HCT116 (cell line): ENCODE measurements at places on chromosomes 7 and 10.

- no peak for DNase-seq
Observed at GRCh38 chr10:28008054-28008453, 9.2 kb upstream of the ODAD2 start.

- DNase-seq, result no peak
Observed at GRCh38 chr7:44891791-44892190, 6.5 kb upstream of the PURB start.

GRCh38 chr10:34801097-34801733, 13.9 kb downstream of the PARD3 start:
- DNase-seq, result no peak

DNA sequence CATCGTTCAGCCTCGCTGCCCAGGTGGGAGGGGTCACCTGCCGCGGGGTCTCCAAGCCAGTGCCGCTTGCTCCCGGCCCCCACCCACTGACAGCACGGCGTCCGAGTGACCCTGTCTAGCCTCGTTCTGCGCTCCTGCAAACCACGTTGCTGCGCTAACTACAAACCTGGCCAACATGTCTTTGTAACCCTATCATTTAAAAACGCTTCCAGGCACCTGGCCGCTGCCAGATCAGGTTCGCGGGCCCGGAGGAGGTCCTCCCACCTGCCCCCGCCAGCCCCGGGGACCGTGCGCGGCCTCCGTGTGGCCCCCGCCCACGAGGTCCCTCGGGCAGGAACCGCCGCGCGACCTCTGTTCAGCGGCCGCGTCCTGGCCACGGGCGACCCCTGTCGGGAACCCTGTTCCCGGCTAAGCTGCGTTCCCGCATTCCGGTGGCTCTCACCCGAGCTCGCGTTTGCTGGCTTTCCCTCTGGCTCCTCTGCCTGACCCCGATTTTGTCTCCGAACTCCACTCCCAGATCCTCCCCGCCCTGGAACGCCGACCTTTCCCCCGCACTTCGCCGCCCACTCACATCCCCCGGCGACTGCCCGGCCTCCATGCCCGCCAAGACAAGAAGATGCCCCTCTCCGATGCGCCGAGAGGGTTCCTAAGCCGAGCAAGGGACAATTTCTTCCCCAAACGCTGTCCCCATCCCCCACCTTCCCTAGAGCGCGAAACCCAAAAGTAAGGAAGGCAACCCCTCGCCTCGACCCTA, 2.4 kb downstream of the SFMBT2 start:
- no peak for DNase-seq

GRCh38 chr7:29043576-29043975, 85.4 kb upstream of the TRIL start:
- DNase-seq, result no peak

DNA sequence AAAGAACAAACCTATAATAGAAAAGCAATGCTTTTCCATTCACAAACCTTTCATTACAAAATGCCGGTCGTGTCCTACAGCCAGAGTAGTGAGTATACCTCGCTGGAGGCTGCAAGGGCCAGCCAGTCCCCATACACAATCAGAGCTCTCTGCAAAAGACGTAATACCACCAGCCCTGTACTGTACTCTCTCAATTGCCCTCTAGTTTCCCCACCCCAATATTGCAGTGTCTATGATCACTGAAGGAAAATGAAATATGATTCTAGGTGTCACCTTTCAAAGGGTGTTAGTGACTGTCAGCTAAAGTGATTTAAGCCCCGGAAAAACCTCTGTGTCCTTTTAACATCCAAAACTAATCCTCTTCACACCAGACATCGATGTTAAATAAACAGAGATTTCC, 24.8 kb downstream of the PLXNA4 start:
- no peak for DNase-seq

- no peak for DNase-seq
Observed at GRCh38 chr10:49617121-49618020, 3.5 kb downstream of the CHAT start.

DNA sequence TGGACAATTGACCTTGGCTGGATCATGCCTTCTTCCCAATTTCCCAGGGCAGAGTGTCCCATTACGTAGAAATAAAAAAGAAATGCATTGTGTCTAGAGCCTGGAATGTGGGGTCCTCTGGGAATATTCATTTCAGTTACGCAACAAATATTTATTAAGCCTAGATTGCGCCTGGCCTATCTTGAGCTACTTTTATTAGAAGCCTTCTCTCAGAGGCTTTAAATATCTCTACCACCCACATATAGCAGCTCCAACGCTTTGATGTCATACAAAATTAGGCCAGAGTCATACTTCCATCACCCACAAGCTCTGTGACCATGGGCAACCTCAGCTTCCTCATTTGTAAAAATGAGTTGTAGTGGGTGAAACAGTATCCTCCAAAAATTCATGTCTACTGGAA, 24.9 kb upstream of the CARD11 start:
- no peak for DNase-seq

DNA sequence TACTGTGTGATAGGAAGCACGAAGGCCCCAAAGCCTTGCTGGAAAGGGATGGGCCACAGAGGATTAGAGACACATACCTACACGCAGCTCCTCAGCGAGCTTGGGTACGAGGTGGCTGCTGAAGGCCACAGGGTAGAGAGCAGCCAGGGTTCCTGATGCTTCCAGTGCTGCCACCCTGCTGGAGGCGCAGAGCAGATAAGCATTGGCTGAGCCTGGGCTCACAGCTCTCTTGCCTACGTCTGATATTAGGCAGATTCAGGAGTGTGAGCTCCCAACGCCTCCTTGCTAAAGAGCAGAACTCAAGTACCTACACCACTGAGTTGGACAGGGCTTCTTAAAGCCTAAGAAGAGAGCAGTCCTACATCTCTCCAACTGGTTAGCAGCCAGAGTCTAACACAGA, 20.0 kb downstream of the ZDHHC16 start:
- DNase-seq, result no peak

- DNase-seq, result no peak
Observed at GRCh38 chr7:34330308-34330707, 327.7 kb upstream of the NPSR1 start.

GRCh38 chr10:71973777-71974488, 9.7 kb downstream of the CHST3 start:
- DNase-seq, result no peak

GRCh38 chr10:13337128-13337826, 10.8 kb downstream of the SEPHS1 start:
- DNase-seq, result no peak

- no peak for DNase-seq
Observed at GRCh38 chr10:22391600-22391999, 46.3 kb downstream of the SPAG6 start.

- DNase-seq, result no peak
Observed at GRCh38 chr10:70404787-70405036, 767 bp downstream of the EIF4EBP2 start.

DNA sequence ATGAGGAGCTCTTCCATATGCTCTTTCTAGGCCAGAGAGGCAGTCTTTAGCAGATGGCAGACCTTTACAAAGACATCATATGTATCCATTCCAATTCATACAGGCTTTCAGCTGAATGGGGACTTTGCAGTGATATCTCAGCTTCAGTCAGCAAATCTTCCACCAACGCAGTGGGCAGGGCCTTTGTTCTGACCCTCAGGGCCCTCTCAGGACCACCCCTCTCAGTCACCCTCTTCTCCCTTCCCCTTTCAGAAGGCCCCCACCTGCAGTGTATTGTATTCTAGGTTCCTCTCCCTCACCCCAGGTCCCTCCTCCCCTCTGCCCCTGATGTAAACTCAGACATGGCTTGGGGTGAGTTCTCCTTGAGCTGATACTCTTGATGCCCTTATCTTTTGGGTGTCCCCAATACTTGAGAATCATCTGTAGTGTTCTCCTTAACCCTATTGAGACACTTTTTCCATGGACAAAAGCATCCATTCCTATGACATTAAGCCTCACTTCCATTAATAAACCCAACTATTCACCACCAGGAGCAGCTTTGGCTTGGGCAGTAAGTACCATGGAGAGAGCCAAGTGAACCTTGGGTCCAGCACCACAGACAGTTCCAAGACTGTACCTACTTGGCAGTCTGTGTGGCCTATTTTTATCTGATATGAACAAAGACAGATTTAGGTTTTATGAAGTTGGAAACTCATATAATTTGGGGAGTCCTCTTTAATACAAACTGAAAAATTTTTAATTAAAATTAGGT, 62.7 kb downstream of the ADCYAP1R1 start:
- DNase-seq, result no peak

GRCh38 chr10:118148247-118148646, 101.5 kb upstream of the RAB11FIP2 start:
- no peak for DNase-seq

DNA sequence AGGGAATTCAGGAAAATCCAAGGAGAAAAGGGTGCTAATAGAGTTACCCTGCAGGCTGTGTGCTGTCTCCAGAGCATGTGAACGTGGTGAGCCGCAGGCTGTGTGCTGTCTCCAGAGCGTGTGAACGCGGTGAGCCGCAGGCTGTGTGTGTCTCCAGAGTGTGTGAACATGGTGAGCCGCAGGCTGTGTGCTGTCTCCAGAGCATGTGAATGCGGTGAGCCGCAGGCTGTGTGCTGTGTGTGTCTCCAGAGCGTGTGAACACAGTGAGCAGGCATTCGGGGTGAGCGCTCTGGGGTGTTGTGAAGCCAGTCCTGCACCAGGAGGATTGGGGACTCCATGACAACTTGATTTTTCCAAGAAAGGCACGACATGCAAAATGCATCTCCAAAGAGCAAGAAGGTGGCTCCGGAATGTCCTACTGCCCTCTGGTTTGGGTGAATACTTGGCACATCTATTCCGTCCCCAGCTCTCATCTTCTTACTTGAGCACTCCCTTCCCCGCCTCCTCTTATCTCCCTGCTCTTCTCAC, 407.9 kb upstream of the SHH start:
- no peak for DNase-seq

GRCh38 chr7:66669496-66669895, 40.8 kb downstream of the KCTD7 start:
- no peak for DNase-seq

GRCh38 chr10:70479626-70480238, 1.2 kb downstream of the PALD1 start:
- no peak for DNase-seq

GRCh38 chr10:91843083-91843482, 44.9 kb downstream of the TNKS2 start:
- no peak for DNase-seq

DNA sequence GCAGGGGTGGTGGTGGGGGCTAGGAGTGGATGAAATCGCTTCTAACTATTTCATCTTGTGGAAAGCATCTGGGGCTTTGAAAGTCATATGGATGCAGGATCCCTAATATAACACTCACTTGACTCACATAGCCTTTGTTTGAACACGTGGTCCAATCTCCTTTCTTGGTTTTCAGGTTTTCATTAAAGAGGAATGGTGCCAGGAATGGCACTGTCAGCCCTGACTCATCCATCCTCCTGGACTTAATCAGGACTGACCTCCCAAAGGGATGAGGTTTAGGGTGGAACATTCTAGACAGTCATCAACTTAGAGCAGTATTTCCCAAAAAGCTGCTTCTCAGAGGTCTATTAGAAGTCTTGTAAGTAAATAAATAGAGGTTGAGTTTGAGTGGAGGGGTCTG, 162.0 kb upstream of the PLXNA4 start:
- DNase-seq, result peak; percentile 6

GRCh38 chr10:89384474-89385340, 6.9 kb downstream of the IFIT1B start:
- no peak for DNase-seq

DNA sequence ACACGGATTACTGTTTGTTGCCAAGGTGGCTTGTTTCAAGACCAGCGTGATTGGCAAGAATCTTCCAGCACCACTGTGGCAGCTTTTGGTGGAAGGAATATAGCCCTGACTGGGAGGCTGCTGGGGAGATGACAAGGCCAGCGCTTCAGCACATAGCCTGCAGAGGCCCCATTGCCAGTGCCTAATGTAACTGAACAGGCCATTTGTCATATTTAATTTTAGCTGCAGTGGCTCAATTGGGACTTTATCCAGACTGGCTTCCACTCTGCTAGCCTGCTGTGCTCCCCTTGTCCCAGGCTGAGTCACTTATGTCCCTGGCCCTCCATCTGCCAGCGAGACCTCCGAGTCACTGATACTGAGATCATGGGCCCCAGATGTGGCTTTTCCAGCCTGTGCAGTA, 483.1 kb downstream of the GALNT17 start:
- no peak for DNase-seq

DNA sequence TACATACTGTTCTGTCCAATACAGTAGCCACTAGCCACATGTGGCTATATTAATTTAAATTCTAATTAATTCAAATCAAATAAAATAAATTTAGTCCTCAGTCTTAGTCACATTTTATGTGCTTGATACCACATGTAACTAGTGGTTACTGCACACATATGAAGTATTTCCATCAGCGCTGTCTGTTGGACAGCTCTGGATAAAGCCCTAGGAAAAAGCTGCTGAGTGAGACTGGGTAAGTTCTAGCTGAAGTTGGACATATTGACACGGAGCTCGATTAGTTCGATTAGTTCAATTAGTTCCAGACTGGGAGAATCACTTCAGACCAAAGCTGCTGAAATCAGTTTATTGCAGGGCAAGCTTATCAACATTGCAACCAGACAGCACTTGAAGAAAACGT, 15.1 kb upstream of the LIPM start:
- no peak for DNase-seq

- no peak for DNase-seq
Observed at GRCh38 chr10:51405580-51406351, 293.6 kb downstream of the CSTF2T start.
